ENCODE measurements at places on chromosomes 1 and 21.
A peak's percentile ranks its signal among the peaks of the same experiment; 100 is the strongest.

DNA sequence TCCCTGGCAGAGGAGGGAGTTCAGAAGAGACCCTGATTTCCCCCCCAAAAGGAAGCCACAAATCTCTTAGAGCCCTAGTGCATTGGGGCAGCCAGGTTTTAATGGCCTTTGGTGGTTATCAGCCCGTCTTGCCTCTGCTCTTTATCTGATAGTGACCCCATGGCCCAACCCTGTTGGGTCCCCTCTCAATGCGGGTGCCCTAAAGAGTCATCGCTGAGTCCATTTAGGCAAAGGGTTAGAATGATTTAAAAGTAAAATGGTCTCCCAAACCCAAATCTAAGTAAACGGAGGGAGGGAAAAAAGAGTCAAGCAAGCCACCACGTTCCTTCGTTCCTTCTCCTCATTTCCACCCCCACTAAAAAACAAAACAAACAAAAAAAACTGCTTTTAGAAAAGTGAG, 164.0 kb downstream of the RUNX1 start:
- no peak for DNase-seq

GRCh38 chr21:26165331-26165730, 5.2 kb downstream of the APP start:
- DNase-seq = no peak

DNA sequence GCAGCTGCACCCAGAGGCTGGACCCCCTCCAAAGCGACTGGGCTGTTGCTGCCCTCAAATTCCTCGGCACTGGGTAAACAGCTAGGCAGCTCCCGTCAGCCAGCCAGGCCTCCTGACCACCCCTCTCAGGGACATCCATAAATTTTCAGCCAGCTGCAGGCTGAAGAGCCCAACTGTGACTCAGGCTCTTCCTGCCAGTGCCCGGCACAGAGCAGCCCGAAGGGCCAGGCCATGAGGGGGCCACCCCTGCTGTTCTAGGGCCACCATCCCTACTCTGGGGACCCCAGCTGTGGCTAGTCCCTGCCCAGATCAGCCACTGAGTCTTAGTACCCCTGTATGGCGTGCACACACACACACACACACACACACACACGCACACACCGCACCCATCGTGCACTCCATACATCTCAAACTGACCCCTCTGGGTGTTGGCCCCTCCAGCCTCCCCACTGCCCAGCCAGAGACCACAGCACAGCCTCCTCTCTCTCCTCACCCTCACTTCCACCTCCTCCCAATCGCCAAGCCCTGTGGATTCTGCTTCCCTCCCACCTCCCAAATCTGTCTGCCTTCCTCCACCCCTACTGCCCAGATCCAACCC, 6.2 kb upstream of the LAPTM5 start:
- DNase-seq = peak; percentile 53

DNA sequence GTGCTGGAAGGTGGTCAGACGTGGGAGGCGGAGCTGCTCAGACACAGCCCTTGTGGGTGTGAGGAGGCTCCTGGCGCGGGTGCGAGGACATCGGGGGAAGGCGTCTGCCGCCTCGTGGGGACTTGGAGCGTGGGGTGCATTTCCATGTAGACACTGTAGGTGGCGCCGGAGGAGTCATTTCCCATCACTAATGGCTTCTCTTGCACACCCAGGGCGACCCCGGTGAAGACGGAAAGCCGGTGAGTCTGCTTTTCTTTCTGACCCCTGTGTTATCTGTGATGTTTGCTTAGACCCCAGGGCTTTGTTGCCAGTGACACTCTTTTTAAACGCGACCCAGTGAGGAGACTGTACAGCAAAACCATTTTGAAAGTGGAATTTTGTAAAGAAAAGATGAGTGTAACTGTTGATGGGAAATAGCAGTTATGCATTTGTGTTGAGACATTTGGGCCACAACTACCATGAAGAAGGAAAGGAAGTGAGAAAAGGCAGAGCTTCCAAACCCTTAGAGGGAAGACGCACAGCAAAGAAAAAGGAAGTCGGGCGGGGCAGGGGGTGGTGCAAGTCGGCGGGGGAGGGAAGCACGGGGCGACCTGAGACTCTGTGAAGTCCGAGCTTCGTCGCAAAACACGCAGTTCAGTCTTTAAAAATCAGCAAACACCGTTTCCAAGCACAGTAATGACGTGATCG, 64.0 kb downstream of the SLC19A1 start:
- no peak for DNase-seq

- DNase-seq = no peak
Measured at GRCh38 chr1:209882942-209883340, 55.1 kb upstream of the SYT14 start.

- DNase-seq = no peak
Measured at GRCh38 chr21:46352913-46353312, 29.0 kb downstream of the PCNT start.

DNA sequence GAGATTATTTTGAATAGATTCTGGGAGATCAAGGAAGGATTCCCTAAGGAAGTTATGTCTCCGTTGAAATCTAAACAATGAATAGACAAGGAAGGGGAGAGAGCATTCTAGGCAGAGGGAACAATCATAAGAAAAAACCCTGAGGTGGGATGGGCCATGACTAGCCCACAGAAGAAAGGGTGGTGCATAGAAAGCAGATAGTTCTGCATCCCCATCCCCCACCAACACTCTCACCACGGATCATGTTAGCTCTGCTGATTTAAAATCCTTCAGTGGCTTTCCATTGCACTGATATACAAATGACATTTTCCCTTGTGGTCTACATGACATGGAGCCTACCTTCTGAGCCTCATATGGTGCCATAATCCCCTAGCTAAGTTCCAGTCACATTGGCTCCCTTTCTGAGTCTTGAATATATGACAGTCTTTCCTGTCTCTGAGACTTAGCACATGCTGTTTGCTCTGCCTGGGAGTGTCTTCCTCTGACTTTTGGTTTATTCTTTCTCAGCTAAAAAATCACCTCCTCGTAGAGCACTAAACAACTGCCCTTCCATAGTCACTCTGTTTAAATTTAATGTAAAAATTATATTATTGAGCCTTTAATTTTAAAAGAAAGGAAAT, 15.2 kb downstream of the SCMH1 start:
- DNase-seq = no peak

DNA sequence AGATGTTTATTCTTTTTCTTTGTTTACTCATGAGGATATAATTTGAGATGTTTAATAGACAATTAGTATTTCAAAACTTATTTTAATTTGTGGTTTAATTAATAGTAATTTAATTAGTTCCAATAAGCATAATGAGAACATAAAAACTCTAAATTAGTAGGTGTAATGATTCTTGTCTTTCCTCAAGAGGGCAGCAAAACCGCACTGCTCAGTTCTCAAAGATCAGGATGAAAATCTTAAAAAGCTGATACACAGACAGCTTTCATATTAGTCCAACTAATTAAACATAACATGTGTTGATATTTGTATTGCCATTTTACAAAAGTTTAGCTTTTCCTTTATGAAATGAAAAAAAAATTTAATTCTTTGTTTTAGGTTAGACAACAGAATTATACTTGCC, 106.7 kb upstream of the C21orf91 start:
- DNase-seq = no peak

- DNase-seq = no peak
Measured at GRCh38 chr21:16777041-16777720, 735.7 kb upstream of the CXADR start.

DNA sequence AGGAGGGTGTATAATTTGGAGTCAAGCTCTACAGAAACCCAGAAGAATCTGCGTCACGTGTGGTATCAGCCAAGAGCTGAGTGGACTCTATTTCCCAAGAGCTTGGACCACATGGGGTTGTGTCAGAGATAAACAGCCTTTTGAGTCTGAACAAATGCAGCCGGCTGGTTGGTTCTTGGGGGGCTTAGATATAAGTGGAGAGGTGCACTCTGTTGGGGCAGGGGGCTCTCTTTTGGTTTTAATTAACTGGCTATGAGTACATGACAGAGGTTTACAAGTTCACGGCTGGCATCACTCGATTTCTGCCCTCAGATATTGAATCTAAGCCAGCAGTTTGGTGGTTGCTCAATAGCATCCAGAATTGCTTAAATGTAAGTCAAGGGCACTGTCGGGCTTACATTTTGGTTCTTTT, 501 bp upstream of the MRAP start:
- no peak for DNase-seq

DNA sequence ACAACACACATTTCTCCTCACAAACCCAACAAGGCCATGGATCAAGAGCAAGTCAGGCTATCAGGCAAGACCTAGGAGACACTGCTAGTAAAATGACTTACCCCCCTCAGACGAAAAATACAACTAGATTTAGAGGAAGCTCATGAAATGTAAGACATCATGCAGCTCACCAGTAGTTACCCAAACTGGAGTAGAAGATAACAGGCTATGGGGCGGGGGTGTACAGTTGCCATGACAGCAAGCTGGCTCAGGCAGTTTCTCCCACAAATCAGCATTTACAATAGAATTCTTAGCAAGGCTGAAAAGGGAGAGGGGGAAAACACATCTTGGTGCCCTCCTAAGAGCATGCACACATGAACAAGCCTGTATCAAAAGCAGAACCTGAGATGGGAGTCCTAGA, 13.9 kb downstream of the TPM3 start:
- DNase-seq = no peak

Data from hypothalamus (tissue), 51 donors.